ENCODE measurements at places on chromosomes 5 and 9.

GRCh38 chr5:114255260-114255659 is 106.6 kb upstream of the KCNN2 start:
- DNase-seq, result no peak

GRCh38 chr5:176425138-176425537 is 8.8 kb upstream of the CLTB start:
- no peak for DNase-seq

- peak; percentile 25 for DNase-seq
Measured at GRCh38 chr5:90015584-90016018, 394.0 kb downstream of the CETN3 start.

GRCh38 chr9:99265691-99266090 is 43.6 kb downstream of the SEC61B start:
- DNase-seq, result no peak

GRCh38 chr9:127937388-127938297 is at the start of gene DPM2:
Gene DPM2, minus strand, starts transcription at chr9:127937854. Its CDS starts 34 bp downstream, at chr9:127937820.
- peak; percentile 83 for DNase-seq

GRCh38 chr9:129626079-129626624 is at the start of gene NTMT1:
Gene NTMT1, plus strand, starts transcription at chr9:129626163. Its CDS starts 6,541 bp downstream, at chr9:129632704.
- DNase-seq, result peak; percentile 79

DNA sequence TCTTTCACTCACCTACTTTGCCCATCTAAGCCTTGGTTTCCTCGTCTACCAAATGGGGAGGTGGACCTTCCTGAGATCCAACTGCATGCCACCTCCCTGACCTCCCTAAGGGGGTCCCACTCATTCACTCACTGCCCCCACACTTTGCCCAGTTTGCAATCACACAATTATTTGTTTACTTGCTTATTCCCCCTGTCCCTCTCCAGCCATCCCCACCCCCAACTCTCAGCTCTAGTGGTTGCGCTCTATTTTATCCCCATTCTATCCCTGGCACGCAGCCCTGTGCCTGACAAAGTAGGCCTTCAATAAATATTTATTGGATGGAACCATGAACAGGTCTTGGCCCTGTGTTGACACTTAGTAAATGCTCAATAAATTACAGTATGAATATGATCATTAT is 130.8 kb upstream of the LARP1 start:
- no peak for DNase-seq

DNA sequence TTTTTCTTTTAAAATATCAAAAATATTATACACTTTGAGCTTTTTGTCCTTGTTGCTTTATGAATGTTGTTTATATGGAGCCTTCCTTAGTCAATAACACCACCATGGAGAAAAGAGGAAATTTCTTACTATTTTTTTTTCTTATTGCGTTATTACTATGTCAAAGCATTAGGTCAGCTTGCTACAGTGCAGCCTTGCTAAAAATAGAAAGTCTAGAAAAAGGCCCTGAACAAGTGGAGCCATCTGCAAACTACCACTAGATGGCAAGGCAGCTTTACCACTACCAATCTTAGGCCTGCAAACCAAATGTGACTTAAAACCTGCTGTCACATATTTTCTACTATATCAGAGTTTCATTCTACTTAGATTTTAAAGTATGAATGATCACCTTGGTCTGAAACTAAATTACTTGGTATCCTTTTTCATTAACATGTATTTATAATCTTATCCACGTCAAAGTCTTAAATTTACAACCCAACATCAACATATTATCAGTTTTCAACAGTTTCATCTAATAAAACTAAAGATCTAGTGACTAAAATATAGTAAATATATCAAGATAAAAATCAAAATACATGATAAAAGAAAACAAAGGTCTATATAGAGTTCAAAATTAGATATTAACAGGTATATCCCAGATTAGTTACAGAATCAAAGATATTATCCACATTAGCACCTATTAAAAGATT is 113.1 kb upstream of the ACOT12 start:
- DNase-seq, result peak; percentile 93

- peak; percentile 75 for DNase-seq
Measured at GRCh38 chr5:31470608-31471007, 61.3 kb downstream of the DROSHA start.

DNA sequence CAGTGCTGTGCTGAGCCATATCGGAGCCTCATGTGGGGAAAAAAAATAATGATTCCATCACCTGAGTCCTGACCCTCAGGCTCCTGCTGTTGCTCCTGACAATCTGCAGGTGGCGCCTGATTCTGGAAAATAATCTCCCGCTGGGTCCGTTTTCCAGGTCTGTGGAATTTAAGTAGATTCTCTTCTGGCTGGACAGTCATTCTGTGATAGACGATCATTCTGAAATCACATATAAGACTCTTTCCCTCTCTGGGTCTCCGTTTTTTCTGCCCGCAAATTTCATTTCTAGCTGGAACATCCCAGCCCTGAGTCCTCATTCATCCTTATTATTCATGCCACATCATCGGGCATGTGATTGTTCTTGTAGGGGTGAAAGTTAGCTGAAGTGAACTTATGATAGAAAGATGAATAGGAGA is 22.1 kb upstream of the STXBP1 start:
- DNase-seq, result peak; percentile 79

DNA sequence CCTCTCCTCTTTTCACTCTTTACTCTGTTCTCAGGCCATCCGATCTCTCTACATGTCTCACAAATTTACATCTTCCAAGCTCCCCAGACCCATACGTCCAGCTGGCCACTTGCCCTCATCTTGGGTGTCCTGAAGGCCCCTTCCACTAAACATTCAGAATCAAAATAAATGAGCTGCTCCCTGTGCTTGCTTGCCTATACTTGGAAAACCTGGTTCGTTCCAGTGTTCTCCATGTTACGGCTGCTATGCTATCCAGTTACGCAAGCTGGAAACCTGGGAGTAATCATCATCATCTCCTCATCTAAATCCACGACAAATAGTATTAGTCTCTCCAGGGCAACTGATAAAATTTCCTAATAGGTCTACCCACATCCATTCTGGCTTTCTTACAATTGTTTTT is 165.0 kb upstream of the FBXL17 start:
- no peak for DNase-seq

GRCh38 chr5:137394380-137394779 is 104.7 kb downstream of the SPOCK1 start:
- no peak for DNase-seq

DNA sequence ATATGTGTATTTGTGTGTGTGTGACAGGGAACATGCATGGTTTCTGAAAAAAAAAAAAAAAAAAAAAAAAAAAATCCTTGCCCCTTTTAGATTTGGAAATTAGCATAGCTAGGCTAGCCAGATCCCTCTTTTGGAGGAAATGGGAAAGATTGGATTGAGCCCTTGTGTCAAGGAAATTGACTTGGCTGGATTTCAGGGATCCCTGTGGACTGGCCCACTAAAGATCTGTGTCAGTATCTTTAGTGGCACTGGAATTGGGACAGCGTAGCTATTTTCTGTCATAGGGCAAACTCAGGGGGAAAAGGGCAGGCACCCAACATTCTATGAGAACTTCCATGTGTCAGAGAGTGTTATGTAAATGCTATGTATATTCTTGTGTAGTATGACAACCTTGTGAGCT is 35.4 kb downstream of the SH3GL2 start:
- no peak for DNase-seq

- no peak for DNase-seq
Measured at GRCh38 chr9:124875501-124875900, 13.6 kb downstream of the ARPC5L start.

DNA sequence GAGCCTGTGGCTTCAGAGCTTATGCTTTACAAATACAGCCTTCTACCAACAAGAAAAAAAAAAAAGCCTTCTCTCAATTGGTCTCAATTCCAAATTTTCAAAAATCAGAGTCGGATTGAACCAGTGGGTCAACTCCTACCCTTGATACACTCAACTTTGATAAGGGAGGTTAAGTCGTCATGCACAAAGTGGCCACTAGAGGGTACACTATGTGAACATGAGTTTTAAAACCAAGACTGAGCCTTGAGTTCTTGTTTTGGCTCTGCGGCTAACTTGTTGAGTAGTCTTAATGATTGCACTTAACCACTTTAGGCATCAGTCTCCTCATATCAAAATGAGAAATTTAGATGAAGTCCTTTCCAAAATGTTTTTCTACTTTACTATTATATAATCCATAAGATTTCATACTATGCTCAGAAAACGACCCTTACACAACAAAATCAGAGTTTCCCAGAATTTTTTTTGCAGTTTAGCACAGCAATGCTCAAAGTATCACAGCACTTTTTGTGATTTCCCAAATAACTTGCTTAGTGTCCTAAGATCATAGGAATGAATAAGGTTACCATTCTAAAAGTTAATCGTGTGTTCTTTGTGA is 92.9 kb upstream of the MTAP start:
- DNase-seq, result peak; percentile 75

DNA sequence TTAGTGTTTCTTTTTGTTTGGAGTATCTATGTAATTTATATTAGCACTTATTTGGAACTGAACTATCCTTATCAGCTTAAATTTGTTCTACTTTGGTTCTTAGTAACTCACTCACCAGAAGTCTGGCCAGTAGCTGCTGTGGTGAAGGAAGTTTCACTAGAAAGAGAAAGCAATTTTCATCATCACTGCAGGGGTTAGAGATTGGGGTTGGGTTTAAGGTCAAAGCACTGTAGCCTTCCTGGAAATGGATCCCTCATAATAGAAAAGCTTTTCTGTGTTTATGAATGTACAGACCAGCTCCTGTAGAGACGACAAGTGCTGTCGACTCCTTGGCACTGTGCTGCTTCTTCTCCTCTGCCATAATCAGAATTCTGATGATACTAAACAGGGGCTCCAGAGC is 22.2 kb downstream of the MROH2B start:
- no peak for DNase-seq

DNA sequence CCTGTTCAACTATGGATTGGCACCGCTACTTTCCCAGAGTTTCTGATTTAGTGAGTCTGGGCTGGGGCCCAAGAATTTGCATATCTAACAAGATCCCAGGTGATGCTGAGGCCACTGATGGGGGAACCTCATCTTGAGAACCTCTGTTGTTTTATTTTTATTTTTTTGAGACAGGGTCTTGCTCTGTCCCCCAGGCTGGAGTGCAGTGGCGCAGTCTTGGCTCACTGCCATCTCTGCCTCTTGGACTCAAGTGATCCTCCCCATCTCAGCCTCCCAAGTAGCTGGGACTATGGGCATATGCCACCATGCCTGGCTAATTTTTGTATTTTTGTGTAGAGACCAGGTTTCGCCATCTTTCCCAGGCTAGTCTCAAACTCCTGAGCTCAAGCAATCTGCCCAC is 35.7 kb downstream of the LMX1B start:
- DNase-seq, result no peak

GRCh38 chr5:167896814-167897213 is 394.6 kb upstream of the WWC1 start:
- DNase-seq, result no peak

DNA sequence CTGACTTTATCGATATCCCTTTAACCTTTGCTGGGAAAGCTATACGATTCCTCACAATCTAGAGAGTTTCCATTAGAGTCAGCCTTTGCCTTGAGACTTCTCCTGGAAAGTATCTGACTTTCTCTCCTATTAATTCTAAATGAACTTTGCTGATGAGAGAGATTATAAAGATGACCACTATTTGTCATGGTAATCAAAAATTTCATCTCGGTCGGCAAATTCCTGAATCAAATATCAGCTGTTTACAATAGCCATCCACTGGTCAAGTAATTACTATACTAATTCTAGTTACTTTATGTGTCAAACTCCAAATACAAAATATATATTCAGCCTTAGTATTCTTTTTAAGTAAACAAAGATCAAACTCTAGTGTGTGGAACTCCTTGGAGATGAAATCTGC is 164.4 kb upstream of the ITGA1 start:
- DNase-seq, result no peak

DNA sequence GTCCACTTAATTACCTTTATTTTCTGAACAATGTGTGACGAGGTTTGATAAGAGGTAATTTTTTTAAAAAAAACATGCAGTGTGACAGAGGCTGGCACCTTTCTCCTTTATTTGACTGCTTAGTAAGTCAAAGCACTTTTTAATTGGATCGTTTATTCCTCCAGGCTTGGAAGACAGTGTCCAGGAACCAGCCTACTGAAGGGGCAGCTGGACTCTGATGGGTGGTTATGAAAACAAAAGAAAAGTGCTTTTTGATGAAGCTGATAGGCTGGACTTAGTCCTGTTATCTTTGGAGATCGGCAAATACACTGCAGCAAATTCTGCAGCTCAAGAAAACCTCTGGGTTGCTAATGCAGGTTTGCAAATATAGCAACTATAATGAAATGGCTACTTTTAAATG is 141.7 kb downstream of the DCP2 start:
- DNase-seq, result no peak

- no peak for DNase-seq
Measured at GRCh38 chr5:120435129-120435528, 29.0 kb upstream of the PRR16 start.

- no peak for DNase-seq
Measured at GRCh38 chr5:177100714-177101121, 14.0 kb downstream of the FGFR4 start.

All from fibroblast of mammary gland (primary cell).